Activated CD4-positive, alpha-beta T cell treated with anti-CD3 and anti-CD28 coated beads, Interleukin-2, amount 10 ng/mL, durations not matched to agents 24 days and 14 days (primary cell): ENCODE measurements at places on chromosomes 13 and 19.
A peak's percentile ranks its signal among the peaks of the same experiment; 100 is the strongest.

- H3K27me3 ChIP-seq: peaks cover 1% of the 10 kb centered on the region
- H3K4me3 ChIP-seq: no peak overlapping the region
- no peak overlapping the region for H3K27ac ChIP-seq
- H3K36me3 ChIP-seq: no peaks in the 10 kb centered on the region
- H3K4me1 ChIP-seq: no peaks in the 10 kb centered on the region
Measured at GRCh38 chr13:47798906-47799305, 202.2 kb downstream of the SUCLA2 start.

DNA sequence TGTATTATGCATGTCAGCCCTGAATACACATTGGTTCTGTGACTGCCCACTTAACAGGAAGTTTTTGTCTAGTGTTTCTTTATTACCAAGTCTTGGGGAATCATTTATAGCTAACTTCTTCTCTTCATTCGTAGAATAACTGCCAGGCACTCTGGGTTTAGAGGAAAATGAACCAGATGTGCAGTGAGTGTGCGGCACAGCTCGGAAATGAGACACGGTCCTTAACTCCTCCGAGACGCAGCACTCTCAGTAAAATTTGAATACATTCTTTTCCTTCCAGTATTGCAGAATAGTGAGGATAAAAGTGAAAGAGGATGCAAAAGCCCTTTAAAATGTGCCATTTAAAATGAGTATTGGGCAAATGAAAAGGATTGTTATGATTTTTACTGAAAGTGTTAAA, 29.2 kb downstream of the ATP8A2 start:
- no peak for DNase-seq
- H3K36me3 ChIP-seq: no peaks in the 10 kb centered on the region
- H3K27ac ChIP-seq: no peak overlapping the region
- no peaks in the 10 kb centered on the region for H3K4me1 ChIP-seq
- no peak overlapping the region for H3K4me3 ChIP-seq

DNA sequence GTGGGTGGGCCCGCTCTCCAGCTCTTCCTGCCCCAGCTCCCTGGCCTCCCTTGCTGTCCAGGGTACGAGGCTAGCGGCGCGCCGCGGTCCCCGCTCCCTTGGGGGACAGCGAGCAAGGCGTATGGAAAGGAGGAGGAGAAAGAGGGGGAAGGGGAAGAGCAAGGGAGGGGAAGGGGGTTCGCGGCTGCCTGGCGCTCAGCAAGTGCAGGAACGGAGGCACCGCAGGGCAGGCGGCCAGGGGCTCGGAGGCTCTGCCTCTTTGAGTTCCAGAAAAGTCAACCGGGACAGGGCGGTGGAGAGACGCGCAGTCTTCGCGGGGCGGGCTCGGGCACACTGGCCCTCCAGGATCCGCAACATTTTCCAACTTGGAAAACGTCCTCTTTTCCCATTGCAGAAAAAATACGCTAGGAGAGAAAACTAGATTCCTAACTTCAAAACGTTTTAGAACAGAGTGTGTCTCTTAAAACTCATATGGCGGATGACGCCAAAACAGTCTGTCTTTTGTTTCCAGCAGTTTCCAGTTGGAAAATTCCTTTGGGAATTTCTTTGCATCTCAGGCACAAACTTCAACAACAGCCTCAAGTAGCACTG, 23.1 kb upstream of the TNFRSF19 start:
- no peaks in the 10 kb centered on the region for H3K4me1 ChIP-seq
- H3K36me3 ChIP-seq: no peaks in the 10 kb centered on the region
- no peak overlapping the region for H3K27ac ChIP-seq
- no peak for DNase-seq

DNA sequence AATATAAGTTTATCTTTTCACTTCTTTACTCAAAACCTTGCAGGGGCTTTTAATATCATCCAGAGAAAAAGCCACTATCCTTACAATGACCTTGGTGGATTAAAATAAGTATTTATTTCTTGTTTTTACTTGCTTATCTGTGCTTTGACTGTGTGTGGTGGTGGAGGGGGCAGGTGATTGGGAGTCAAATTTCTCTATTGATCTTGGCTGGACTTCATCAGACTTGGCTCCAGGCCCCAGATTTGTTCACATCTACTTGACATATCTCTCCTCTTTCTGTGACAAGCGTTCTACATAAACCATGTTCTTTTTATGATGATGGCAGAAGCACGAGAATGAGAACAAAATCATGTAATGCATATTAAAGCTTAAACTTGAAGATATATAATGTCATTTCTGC, 670.8 kb downstream of the PCDH17 start:
- DNase-seq: no peak
- H3K27me3 ChIP-seq: no peaks in the 10 kb centered on the region
- H3K36me3 ChIP-seq: no peaks in the 10 kb centered on the region
- H3K27ac ChIP-seq: no peak overlapping the region

DNA sequence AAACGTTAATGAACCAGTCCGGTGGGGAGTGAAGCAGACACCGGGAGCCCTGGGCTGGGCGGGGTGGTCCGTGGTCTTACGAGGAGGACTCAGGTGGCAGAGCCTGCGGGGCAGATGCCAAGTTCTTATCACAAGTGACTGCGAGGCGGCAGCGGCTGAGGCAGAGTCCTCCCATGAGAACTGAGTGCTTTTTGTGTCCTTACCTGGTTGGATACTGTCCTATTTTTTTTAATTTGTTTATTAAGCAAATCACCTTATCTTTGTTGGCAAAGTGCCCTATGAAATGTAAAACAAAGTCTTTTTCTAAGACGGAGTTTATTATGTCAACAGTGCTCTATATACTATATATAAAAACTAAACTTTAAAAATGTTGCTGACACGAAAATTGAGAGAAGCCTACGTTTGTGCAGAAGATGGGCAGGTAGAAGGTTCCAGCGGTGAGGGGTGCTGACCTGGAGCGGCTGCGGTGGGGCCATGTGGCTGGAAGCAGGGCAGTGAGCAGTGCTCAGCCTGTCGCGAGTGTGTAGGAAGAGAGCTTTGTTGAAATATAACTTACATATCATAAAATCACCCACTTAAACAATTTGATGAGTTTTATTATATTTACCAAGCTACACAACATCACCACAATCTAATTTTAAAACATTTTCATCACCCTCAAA, 82.2 kb downstream of the ATP11A start:
- no peak overlapping the region for H3K27ac ChIP-seq
- no peaks in the 10 kb centered on the region for H3K27me3 ChIP-seq
- DNase-seq: no peak
- H3K4me1 ChIP-seq: peaks cover 15% of the 10 kb centered on the region

GRCh38 chr13:75789451-75790197, 153.5 kb downstream of the LMO7 start:
- no peak for DNase-seq
- H3K36me3 ChIP-seq: peaks cover 2% of the 10 kb centered on the region
- no peaks in the 10 kb centered on the region for H3K4me1 ChIP-seq
- H3K27me3 ChIP-seq: no peaks in the 10 kb centered on the region
- no peak overlapping the region for H3K4me3 ChIP-seq

DNA sequence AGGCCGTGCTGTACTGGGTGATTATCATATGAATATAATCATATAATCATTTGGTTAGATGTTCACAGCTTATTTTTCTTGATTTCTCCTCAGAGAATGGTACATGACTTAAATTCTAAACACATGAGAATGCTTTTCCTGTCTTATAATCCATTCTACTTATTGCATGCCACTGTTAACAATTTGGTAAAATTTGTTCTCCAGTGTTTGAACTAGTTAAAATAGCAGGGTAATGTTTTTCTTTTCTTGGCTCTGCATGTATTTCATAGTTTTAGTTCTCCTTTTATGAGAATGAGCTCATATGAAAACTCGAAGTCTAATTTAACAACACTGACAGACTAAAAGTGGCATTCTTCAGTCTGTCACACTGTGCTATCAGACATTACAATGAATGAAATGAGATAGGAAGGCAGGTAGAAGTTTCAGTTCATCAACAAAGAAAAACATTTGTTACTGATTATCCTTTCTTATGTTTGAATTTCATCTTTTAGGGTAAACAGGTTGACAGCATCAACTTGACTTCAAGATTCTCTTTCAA, 10.2 kb downstream of the SPRYD7 start:
- peaks cover 15% of the 10 kb centered on the region for H3K36me3 ChIP-seq
- H3K4me1 ChIP-seq: no peaks in the 10 kb centered on the region
- no peak for DNase-seq
- no peak overlapping the region for H3K4me3 ChIP-seq

GRCh38 chr19:6057651-6058517, 52.4 kb downstream of the RFX2 start:
- H3K4me1 ChIP-seq: peaks cover 35% of the 10 kb centered on the region
- no peaks in the 10 kb centered on the region for H3K36me3 ChIP-seq
- DNase-seq: no peak
- peak overlapping the region; percentile 4 for H3K27ac ChIP-seq
- no peak overlapping the region for H3K4me3 ChIP-seq

DNA sequence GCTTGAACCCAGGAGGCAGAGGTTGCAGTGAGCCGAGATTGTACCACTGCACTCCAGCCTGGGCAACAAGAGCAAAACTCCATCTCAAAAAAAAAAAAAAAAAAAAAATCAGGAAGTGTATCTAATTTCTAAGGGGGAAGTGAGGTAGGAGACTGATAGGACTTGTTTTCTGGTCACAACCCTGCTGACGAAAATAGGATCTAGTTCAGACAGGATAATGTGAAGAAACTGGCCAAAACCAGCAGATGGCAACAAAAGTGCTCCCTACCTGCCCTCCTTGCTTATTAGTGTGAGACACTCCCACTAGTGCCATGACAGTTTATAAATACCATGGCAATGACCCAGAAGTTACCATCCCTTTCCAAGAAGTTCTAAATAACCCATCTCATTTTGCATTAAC, 36.0 kb upstream of the KPNA3 start:
- no peaks in the 10 kb centered on the region for H3K36me3 ChIP-seq
- no peak overlapping the region for H3K4me3 ChIP-seq
- H3K27me3 ChIP-seq: peaks cover 19% of the 10 kb centered on the region
- H3K4me1 ChIP-seq: no peaks in the 10 kb centered on the region

DNA sequence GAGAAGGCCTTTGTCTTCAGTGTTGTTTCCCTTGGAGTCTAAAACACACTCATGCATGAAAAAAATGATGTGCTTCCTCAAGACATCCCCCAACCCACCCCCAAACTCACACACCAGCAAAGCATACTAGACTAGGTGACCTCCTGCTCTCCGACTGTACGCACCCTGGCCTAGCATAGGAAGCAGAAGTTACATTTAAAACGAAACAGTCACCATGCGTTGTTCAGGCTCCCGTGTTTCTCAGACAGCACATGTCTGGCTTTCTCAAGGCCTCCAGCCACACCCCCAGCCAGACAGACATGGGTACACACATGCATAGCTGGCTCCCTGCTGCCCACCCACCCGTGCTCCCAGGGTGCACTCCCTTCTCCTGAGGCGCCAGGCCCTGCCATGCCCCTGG, 28.7 kb upstream of the C1QTNF9 start:
- DNase-seq: no peak
- H3K36me3 ChIP-seq: peaks cover 48% of the 10 kb centered on the region
- H3K27me3 ChIP-seq: no peaks in the 10 kb centered on the region
- H3K27ac ChIP-seq: no peak overlapping the region

DNA sequence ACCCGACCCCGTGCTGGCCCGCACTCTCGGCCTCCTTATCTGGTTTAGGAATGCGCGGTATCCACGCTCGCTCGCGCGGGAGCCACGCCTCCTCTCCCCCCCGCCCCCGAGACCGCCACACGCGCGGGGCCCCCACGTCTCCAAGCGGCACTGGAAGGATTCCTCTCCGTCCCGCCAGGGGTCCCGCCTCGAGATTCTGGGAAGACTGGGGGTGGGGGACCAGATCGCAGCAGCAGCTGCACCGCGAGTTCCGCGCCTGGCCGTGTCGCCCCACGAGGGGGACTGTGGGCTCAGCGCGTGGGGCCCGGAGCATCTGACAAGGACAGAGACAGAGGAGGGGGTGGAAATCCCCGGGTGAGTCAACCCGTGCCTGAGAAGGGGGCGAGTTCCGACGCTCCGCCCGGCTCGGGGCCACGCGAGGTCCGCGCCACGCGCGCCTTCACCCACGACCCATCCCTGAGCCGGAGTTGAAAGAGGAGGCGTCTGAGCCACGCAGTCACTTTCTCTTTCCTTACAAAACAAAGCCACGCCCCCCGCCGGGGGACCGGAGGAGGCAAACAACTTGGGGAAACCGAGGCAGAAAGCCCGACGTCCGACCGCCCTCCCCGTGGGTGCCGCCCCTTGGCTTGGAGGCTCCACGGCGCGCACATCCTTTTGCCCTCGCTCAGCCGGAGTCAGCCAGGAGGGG, 814 bp downstream of the S1PR2 start:
- H3K27me3 ChIP-seq: no peaks in the 10 kb centered on the region
- H3K27ac ChIP-seq: peak overlapping the region; percentile 88
- peak overlapping the region; percentile 89 for H3K4me3 ChIP-seq
- H3K4me1 ChIP-seq: peaks cover 13% of the 10 kb centered on the region

- H3K27me3 ChIP-seq: peaks cover 62% of the 10 kb centered on the region
- H3K36me3 ChIP-seq: no peaks in the 10 kb centered on the region
- H3K4me1 ChIP-seq: peaks cover 27% of the 10 kb centered on the region
- H3K4me3 ChIP-seq: peak within 1 kb of the TSS; percentile 80
- peak; percentile 88 for DNase-seq
Measured at GRCh38 chr19:46428239-46429135, at the start of gene PNMA8C. PNMA8C (minus strand) TSS chr19:46428936; CDS start chr19:46428359, 577 bp downstream.

DNA sequence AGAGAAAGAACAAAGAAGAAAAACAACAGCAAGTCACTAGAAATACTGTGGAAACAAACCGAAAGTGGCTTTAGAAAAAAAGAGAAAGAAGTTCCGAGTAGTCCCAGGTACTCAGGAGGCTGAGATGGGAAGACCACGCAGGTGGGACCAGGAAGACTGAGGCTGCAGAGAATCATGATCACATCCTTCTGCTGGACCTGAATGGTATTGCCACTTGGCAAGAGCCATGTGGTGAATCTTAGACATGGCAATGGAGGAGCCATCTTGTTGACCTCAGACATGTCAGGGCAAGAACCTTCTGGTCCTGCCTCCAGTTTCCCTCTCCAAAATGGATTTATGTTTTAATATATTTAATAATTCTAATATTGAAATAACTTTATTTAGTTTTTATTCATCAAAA, 37.4 kb upstream of the ZNF724 start:
- no peak overlapping the region for H3K4me3 ChIP-seq
- H3K27ac ChIP-seq: no peak overlapping the region
- no peaks in the 10 kb centered on the region for H3K27me3 ChIP-seq

DNA sequence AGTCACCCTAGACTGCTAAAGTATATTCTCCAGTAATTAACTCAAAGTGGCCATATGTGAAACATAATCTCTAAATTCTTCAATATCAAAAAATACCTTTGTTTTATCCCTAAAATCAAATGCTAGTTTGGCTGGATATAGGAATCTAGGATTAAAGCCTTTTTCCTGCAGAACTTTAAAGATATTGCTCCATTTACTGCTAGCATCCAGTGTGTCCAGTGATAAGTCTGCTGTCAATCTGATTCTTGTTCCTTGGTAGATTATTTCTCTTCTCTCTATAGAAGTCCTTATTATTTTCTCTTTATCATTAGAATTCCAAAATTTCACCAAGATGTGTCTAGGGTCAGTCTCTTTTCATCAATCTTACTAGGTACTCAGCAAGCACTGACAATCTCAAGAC, 384.6 kb downstream of the FGF14 start:
- no peak overlapping the region for H3K4me3 ChIP-seq
- no peaks in the 10 kb centered on the region for H3K27me3 ChIP-seq
- H3K27ac ChIP-seq: no peak overlapping the region
- no peaks in the 10 kb centered on the region for H3K36me3 ChIP-seq

DNA sequence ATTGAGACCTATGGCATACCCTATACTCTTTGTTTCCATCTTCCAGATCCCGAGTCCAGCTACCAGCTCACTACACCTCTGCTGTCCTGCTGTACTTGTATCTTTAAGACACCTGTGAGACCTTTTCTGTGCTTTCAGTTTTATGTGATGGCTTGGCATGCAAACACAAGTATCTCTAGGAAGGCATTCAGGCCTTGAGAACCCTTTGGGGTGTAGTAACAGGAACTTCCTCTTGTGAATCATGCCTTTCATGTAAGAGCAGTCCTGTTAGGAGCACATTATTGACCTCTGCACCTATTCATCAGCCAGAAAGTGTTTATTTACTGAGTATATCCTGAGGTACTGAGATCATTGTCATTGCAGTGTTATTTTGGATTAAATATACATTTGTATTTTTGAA, 87.0 kb upstream of the HTR2A start:
- H3K27me3 ChIP-seq: peaks cover 6% of the 10 kb centered on the region
- DNase-seq: no peak
